ENCODE measurements at places on chromosomes 1 and 21. TPM values are rescaled to one million over a fixed set of nuclear protein-coding genes. Genes with fewer than 3 reads are reported as not detected.

GRCh38 chr1:87508247-87508787 lies 179.6 kb downstream of the LMO4 start:
- DNase-seq, result no peak

Gene NBPF6
- not detected for polyA plus RNA-seq

Gene CALML6
- 0.93 TPM for polyA plus RNA-seq

GRCh38 chr1:238606896-238607295 lies 716.2 kb upstream of the ZP4 start:
- no peak for DNase-seq

Gene FCRL1
- polyA plus RNA-seq, result 0.11 TPM
